GM12864 (cell line): ENCODE measurements at places on chromosomes 12 and 14.
A peak's percentile ranks its signal among the peaks of the same experiment; 100 is the strongest.

DNA sequence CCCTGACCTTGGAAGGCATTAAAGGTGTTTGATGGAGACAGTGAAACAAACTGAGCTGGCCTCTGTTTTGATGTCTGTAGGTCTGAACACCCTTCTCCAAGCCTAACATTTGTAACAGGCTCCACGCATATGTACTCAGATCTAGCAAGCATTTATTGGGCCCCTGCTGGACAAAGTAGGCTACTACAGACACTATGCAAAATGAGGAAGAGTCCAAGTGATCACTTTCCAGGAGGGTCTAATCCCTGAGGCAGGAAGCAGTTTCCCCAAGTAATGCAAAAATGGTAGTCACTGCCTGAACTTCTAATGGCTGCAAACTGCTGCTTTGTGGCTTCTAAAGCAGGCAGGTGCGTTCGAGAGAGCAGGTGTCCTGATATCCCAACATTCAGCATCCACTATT is 405.8 kb downstream of the MED13L start:
- DNase-seq = no peak

GRCh38 chr12:111720457-111720856 is 34.6 kb downstream of the ACAD10 start:
- DNase-seq = no peak

- DNase-seq = no peak
Measured at GRCh38 chr12:66290716-66291200, 11.5 kb upstream of the HELB start.

DNA sequence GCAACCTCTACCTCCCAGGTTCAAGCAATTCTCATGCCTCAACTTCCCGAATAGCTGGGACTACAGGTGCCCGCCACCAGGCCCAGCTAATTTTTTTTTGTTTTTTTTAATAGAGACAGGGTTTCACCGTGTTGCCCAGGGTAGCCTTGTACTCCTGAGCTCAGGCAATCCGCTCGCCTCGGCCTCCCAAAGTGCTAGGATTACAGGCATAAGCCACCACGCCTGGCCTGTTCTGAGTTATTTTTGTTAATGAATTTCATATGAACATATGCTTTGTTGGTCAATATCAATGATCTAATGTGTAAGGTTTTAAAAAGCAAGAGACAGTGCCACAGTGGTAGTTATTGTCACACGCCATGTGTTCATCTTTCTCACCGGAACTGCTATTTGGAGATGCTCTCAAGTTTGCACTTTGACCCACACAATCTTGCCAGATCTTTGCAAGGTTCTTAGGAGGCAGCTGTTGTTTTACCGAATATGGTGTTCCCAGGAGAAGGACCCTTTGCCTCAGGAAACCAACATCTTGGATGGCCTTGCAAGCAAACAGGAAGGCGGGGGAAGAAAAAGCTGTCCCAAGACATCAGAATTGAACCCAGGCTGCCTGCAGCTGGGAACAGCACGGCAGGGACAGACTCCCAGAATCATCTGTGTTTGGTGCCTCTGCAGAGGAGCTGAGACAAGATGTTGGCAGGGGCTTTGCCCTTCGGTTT is 30.0 kb downstream of the GALNT16 start:
- no peak for DNase-seq

DNA sequence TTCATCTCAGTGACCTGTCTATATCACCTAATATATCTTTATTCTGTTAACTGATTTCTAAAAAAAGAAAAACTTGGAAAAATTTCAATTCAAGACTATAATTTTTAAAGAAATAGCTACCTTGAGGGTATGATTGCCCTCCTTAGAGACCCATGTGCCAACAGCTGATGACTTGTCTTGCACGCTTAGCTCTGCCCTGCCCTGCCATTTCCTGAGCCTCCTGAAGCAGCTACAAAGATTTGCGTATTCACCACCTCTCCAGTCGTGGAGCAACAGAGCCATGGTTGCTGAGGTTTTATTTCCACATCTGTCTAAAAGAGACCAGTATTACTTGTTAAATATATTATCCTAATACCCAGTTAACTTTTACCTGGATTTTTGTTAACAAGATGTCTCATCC is 91.7 kb upstream of the ATF1 start:
- DNase-seq = no peak

DNA sequence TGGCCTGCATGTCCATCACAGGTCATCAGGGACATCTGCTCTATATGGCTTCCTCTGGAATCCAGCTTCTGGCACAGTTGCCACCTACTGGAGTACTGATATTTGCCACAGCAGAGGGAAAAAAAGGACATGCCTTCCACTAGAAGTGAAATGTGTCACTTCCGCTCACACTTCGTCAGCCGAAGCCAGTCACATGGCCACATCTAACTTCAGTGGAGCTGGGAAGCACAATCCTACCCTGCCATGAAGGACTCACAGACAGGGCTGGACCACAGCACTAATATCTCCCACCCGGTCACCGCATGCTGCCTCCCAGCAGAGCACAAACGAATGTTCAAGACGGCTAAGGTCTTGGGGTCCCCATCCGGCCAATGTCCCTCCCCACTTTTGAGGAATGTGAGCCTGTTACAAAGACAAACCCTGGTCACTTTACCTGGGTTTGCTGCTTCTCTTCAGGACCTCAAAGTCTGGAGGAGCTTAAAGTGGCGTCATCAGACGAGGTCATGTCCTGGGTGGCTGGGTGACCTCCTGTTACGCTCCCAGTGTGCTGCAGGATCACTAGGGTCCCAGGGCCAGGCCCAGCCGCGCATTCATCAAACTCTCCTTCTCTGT is 98.6 kb downstream of the GCH1 start:
- no peak for DNase-seq

GRCh38 chr12:57148469-57149244 is 1.2 kb upstream of the LRP1-AS start:
- no peak for DNase-seq

GRCh38 chr14:93104961-93105360 is 10.8 kb downstream of the ITPK1 start:
- no peak for DNase-seq

DNA sequence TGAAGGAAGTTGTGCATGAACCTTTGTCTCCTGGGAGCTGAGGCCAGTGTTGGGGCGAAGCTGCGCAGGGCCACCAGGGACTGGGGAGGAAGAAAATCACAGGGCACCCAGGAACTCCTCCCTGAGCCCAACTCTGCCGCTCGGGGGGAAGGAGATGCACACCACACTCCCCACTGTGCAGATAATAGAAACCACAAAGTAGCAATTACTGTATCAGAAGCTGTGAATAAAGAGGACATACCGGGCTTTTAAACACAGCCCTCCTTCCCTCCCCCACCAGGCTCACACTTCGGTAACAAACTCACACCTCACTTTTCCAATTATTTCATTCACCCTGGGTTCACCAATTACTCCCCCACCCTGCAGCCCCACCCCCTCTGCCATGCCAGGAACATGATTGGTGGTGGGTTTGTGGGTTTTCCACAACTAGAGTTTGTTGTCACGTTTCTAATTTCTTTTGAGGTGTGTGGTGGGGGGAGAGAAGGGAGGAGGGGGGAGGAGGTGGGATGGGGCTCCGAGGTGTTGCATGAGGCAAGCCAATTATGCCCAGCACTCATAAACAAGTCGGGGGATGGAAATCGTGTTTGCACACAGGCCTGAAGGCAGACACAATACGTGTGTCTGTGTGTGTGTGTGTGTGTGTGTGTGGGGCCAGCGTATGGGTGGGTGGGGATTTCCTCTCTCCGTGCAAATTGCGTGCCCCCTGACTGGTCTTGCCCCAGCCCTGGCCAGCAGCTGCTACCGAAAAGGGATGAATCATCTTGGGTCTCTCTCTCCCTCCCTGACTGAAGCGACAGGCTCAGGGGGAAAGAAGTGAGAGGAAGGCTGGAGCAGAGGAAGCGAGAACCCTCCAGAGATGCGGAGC is 103.3 kb downstream of the RBM19 start:
- no peak for DNase-seq

- DNase-seq = no peak
Measured at GRCh38 chr12:52186118-52186840, 5.5 kb downstream of the KRT80 start.

- no peak for DNase-seq
Measured at GRCh38 chr14:36723530-36723929, 61.9 kb downstream of the PAX9 start.

DNA sequence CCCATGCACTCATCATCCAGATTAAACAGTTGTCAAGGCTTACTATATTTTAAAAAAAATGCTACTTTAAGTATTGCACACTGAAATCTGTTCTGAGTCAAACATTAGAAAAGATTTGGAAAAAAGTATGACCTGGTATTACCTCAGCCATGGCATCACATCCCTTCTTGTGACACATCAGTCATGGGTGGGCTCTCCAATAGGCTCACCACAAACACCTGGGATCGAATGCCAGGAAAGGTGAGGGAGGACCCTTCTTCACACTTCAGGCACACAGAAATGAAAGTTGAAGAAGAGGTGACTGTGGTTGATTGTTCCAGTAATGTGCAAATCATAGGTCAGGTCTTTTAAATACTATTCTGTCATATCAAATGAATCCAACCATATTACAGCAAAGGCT is 36.6 kb upstream of the GZMB start:
- peak; percentile 25 for DNase-seq

DNA sequence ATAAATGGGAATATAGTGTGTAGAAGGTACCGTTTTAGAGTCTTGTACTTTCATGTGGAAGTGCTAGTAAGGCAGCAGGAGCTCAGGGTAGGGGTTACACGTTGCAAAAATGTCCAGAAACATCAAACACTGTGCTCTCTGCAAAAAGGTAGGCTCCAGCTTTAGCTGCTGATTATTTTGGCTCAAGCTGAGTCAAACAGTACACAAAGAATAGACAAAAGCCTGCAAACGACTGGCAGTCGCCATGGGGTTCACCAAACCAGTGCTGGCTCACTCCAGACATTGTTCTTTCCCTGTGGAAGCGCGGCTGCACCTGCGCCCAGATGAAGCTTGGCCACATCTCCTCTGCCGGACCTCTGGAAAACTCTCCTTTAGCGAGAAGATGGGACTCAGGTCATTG is 45.3 kb upstream of the NAA30 start:
- DNase-seq = no peak

DNA sequence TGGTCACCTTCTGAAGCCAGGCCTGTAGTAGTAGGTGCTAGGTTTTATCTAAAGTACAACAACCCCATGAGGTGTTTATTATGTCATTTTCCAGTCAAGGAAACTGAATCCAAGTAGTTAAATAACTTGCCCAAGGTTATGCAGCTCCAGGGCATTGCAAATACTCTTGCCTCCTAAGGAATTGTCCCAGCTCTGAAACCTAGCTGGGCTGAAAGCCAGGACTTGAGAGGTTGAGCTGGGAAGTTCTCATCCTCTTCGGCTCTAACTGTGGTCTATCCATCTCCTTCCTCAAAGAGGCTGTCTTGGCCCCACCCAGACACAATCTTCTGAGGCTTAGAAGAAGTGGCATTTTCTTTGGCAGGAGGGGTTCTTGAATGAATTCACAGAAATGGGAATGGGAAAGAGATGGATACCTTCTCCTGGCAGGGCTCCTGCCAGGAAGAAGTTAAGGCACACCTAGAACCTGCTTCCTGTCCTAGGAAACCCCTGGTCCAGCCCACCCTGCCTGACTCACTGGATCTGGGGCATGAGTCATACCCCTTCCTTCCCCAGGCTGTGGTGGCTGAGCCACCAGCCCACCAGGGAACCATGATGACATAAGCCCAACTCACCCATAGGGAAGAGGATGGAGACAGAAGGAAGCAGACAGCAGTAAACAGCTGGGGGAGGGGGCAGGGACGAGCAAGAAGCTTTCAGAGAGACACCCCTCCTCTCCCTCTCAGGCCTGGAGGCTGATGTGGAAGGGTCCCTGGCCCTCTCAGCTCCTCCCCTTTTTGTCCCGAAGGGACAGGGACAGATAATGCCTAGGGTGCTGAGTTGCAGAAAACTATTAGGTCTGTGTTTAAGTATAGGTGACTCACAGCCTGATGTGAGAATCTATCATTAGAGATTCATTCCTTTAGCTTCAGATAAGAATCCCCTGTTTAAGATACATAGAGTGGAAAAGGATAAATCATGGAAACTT is 2.1 kb upstream of the PLEK2 start:
- no peak for DNase-seq

DNA sequence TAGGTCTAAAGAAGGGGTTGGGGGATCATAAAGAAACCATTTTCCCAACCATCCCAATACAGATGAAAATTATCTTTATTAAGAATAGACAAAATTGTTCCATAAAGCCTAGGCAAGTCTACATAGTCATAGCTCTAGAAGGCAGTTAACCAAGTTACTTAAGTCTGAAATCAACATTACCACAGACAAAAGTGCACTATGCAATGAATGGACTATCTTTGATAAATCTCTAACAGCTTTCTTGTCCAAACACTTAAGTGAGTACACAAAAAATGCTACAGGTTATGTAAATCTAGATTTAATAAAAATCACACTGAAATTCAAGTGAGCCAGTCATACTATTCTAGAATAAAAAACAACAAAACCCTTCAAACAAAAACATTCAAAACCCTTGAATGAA is 87.0 kb upstream of the GPHB5 start:
- DNase-seq = no peak
